Activated naive CD4-positive, alpha-beta T cell treated with Interleukin-2 at 50 U/mL for 16 hours (primary cell): ENCODE measurements at places on chromosomes 2 and 18.

DNA sequence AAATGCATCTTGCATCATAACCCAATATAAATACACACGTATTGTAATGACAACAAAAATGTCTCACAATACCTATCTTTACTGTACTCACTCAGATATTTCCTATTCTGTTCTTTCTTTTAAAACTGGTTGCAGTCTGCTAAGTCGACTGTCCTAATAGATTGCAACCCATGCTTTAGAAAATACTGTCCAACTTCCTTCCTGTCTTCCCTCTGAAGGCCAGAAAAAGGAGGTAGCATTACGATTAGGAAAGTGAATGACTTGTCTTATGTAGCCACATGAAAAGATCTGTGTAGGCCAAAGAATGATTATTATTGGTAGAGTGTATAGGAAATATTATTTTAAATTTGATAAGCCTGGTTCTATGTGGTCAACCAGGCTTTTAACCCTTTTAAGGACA is 134.1 kb downstream of the FAM210A start:
- DNase-seq: no peak

DNA sequence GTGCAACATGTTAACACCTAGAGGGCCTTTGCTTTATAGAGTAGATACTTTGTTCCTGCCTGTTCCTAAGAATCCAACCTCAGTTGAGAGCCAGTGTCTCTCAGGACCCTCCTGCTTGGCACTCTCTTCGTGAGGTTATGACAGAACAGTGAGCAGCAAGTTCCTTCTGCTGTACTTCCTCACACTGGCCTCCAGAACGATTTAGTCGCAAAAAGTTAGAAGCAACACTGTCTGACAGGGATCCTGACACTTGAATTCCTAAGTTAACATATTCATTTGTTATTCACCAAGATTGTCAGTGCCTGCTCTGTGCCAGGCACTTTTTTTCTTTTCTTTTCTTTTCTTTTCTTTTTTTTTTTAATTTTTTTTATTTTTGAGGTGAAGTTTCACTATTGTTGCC is 57.0 kb upstream of the ITM2C start:
- no peak for DNase-seq

- DNase-seq: no peak
Measured at GRCh38 chr2:207133458-207133819, 32.3 kb downstream of the KLF7 start.

DNA sequence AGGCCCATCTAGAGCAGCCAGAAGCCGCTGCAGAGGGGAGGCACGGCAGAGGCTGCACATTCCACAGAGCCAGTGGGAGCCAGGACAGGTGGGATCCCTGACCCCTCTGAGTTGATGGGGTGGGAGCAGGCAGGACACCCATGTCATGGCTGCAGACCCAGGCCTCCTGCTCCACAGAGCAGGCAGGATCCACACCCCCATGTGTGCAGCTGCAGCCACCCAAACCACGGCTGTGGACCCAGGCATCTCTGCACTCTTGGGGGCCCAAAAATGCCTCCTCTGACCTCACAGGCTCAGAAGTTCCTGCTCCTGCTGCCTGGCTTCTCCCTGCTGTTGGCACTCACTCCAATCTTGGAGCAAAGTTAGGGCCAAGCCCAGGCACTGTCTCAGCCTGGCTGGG is 112.3 kb upstream of the TMEM18 start:
- no peak for DNase-seq

GRCh38 chr2:85750587-85751575 is 2.9 kb upstream of the ATOH8 start:
- peak; percentile 54 for DNase-seq

DNA sequence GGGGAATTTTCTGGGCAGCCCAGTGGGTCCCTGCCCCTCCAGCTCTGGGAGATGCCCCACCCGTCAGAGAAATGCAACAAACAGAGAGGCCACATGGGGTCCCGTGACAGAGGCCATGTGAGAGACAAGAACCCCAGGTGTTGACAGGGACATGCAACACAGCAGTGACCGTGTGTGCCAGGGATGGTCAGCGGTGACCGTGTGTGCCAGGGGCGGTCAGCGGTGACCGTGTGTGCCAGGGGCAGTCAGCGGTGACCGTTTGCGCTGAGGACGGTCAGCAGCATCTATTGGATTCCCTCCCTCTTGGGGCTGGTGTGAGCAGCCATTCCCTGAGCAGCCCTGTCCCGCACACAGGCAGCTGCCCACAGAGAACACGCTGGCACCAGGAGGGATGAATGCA is 146.6 kb upstream of the OTOS start:
- no peak for DNase-seq

DNA sequence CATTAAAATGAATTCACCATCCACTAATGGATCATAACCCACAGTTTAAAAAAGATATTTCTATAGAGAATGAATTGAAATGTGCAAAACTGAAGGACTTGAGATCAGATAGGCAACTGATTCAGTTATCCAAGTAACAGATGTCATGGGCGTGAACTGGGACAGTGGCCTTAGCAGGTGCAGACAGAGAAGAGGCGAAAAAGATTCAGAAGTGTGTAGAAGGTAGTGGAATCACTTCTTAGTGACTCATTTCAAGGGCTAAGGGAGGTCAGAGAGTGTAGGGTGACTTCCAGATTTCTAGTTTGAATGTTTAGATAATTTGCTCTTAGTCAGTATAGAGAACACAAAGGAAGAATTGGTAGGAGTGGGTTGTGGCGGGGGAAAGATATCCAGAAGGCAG is 79.7 kb downstream of the EHBP1 start:
- DNase-seq: no peak

DNA sequence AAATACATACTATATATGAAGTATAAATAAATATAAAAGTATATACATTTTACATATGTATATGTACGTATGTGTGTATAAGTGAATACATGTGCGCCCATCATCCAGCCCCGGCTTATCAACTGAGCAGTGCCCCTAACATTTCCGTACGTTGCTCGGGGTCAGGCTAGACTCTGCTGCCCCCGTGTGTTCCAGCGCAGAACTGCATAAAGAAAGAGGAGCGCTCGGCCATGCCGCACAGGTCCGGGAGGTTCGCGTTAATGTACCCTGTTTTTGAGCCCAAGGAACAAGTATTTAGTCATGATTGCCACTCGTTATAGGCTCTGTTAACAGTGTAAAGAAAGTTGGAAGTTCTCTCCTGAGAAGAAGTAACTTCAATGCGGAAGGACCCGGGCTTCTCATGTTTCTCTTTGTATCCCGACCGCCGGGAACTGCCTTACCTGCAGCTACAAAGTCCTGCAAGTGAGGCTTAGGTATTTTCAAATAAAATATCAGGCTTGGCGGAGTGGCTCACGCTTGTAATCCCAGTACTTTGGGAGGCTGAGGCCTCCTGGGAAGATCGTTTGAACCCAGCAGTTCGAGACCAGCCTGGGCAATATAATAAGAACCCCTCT is 55.7 kb downstream of the CD8B2 start:
- DNase-seq: peak; percentile 81

GRCh38 chr18:500632-501405 is at the start of gene COLEC12:
Gene COLEC12 (minus strand): TSS chr18:500701. CDS start chr18:500514, 187 bp downstream.
- no peak for DNase-seq

DNA sequence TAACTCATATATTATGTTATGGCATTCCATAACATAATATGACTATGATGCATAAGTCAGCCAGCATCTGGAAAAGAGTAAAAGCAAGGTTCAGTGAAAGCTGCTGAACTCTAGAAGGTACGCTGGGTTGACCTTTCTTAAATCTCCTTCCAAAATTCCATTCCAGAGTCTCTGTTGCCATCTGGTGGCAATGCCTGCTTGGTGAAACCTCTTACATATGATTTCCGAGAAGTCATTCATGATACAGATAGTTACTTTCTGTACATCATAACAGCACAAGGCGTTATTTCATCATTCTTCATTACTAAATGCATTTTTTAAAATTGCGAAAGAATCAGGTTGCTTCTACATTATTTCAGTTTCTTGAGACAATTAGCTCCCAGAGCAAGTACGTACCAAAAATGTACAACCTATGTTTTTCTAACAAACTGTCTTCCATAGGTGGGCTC is 7.0 kb upstream of the EPG5 start:
- DNase-seq: peak; percentile 71

DNA sequence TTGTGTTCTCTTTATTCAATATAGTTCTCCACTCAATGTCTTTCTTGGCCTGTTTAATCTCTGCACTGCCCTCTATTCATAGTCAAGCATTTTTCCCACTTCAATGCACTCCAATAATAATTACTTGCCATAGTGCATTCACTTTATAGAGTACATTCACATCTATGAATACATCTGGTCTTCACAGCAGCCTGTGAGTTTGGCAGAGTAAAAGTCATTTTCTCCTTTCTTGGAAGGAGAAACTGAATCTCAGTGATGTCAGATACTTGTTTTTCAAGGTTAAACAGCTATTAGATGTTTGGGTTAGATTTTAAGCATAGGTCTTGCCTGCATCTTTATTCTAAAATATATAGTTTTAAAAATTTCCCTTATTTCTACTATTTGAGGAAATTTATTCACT is 373.2 kb downstream of the TRIB2 start:
- DNase-seq: no peak
